ENCODE measurements at places on chromosomes 11 and 22. TPM values are rescaled to one million over a fixed set of nuclear protein-coding genes. Genes with fewer than 3 reads are reported as not detected.

The KCNQ1 gene
- total RNA-seq, result 2.3 TPM

The ACR gene
- total RNA-seq, result not detected

The KLHL35 gene
- not detected for total RNA-seq

The CCDC179 gene
- total RNA-seq, result not detected

The DLG2 gene
- 0.43 TPM for total RNA-seq

The P2RY6 gene
- total RNA-seq, result 8.8 TPM

The MSANTD4 gene
- 13.6 TPM for total RNA-seq

The TXNRD2 gene
- 46.0 TPM for total RNA-seq

The TEX12 gene
- total RNA-seq, result not detected

The TRIM51 gene
- total RNA-seq, result not detected

The PATE4 gene
- total RNA-seq, result not detected

The TNNI2 gene
- total RNA-seq, result not detected

The SMIM35 gene
- not detected for total RNA-seq

The C11orf91 gene
- total RNA-seq, result not detected

The MUC6 gene
- total RNA-seq, result not detected

The TREH gene
- total RNA-seq, result not detected

The APOA4 gene
- total RNA-seq, result 14.3 TPM

The CCDC73 gene
- total RNA-seq, result not detected

The GLYATL1 gene
- 8.6 TPM for total RNA-seq

The IL10RA gene
- total RNA-seq, result 38.6 TPM

The OR8I2 gene
- total RNA-seq, result not detected

The LRRC51 gene
- total RNA-seq, result 12.9 TPM

The OSBP2 gene
- total RNA-seq, result 0.53 TPM

The TTC36 gene
- 30.4 TPM for total RNA-seq

The PHRF1 gene
- 25.4 TPM for total RNA-seq

The OR4A16 gene
- not detected for total RNA-seq

The AGBL2 gene
- not detected for total RNA-seq

The ALDH3B1 gene
- 42.8 TPM for total RNA-seq

The SLC22A25 gene
- total RNA-seq, result not detected

Measured in ascending aorta (tissue), 2 donors.